ENCODE measurements at places on chromosomes 1 and 21.

DNA sequence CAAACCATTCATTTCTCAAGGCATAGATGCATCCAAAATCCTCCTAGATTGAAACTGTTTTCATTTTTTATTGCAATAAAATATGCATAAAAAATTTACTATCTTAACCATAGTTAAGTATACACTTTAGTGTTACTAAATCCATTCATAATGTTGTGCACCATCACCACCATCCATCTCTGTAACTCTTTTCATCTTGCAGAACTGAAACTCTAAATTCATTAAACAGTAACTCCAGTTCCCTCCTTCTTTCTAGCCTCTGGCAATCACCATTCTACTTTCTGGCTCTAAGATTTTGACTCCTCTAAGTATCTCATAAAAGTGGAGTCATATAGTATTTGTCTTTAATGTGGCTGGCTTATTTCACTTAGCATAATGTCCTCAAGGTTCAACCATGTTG, 236.8 kb downstream of the SMYD3 start:
- DNase-seq: no peak
- no peaks in the 10 kb centered on the region for H3K4me1 ChIP-seq
- H3K4me3 ChIP-seq: no peak overlapping the region
- no peak overlapping the region for H3K27ac ChIP-seq
- no peaks in the 10 kb centered on the region for H3K36me3 ChIP-seq
- H3K27me3 ChIP-seq: no peaks in the 10 kb centered on the region

DNA sequence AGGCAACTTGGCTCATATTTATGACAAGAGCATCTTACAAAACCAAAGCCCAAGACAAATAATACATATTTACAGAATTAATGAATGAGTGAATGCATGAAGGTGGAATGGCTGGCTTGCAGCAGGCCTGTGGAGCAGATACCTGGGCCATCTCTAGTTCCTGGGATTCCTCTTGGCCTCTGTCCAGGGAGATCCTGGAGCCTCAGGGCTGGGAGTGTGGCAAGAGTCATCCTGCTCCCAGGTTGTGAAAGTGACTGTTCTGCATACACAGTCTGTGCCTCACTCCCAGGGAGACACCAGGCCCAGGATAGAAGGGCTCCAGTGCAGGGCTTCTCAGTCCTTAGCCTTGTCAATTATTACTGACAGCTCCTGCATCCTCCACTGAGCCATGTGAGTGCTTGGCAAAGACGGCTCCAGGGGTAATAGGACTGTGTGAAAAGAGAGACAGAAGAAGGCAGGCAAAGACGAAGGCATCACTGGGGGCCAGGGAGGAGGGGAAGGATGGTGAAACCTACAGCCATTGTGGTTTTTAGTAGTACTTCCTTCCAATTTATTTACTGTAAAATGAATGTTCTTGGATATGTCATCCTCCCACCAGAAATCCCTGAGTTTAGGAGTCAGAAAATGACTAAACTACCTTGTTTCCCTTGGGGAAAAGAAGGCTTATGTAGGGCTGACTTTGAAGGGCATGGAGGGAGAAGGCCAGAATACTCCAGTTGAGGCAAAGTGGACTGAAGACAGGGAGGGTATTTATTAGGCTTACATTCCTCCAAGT, 14.3 kb upstream of the KPRP start:
- H3K4me3 ChIP-seq: no peak overlapping the region
- DNase-seq: no peak
- no peak overlapping the region for H3K27ac ChIP-seq
- no peaks in the 10 kb centered on the region for H3K4me1 ChIP-seq

- H3K4me3 ChIP-seq: peak overlapping the region; percentile 12
- H3K27me3 ChIP-seq: no peaks in the 10 kb centered on the region
- DNase-seq: no peak
- peaks cover 82% of the 10 kb centered on the region for H3K4me1 ChIP-seq
Observed at GRCh38 chr1:16151196-16151994, 4.5 kb downstream of the EPHA2 start.

- peak overlapping the region; percentile 18 for H3K27ac ChIP-seq
- no peaks in the 10 kb centered on the region for H3K36me3 ChIP-seq
Observed at GRCh38 chr21:16116798-16117197, 387.0 kb downstream of the USP25 start.

DNA sequence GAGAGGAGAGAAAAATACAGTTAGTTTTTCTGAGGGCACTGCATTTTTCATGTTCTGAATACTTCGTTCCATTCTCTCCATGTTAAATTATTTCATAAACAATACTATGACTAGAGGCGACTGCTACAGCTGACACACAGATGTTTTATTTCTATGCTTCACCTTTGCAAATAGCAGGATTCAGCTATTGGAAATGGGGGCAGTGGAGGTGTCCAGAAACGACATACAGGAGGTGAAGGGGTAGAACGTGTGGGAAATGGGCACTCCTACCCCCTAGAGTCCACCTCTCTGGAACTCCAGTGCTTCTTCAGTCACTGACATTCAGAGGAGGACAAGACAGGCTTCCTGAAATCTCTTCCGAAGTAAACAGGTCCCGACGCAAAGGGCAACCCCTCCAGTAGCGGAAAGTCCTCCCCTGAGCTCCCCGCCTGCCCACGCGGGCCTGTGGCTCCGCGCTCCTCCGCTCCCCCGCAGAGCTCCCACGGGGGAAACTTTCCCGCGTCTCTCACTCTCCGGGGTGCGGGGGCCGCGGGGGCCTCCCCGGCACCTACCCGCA, 480 bp downstream of the DPYD start:
- H3K27ac ChIP-seq: peak overlapping the region; percentile 93
- no peaks in the 10 kb centered on the region for H3K36me3 ChIP-seq
- no peaks in the 10 kb centered on the region for H3K27me3 ChIP-seq
- peaks cover 21% of the 10 kb centered on the region for H3K4me1 ChIP-seq
- peak overlapping the region; percentile 90 for H3K4me3 ChIP-seq
- DNase-seq: no peak

DNA sequence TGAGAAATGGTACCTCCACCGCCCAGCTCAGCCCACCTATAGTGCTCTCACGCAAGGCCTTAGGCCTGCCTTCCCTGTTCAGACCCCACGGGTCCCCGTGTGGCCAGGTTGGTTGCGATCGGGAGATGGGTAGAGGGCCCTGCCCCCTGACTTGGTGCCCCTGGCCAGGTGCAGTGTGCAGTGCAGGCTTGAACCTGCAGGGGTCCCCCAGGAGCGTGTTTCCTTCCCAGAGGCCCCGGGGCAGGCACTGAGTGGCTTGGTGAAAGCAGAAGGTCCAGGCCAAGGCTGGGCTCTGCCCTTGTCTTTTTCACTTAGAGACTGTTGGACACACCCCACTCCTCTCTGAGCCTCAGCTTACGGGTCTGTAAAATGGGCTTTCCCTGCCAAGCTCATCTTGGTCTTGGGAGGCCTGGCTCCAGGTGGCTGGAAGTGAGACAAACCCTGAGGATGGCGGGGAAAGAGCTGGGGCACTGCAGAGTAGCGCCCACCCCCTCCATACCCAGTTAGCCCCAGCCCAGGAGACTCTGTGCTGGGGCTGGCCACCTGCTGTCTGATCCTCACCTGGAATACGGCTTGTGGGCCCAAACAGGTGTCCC, 9.3 kb upstream of the HES5 start:
- H3K4me3 ChIP-seq: no peak overlapping the region
- no peak for DNase-seq
- peaks cover 48% of the 10 kb centered on the region for H3K4me1 ChIP-seq
- H3K27ac ChIP-seq: no peak overlapping the region
- no peaks in the 10 kb centered on the region for H3K36me3 ChIP-seq

- DNase-seq: no peak
- H3K27ac ChIP-seq: no peak overlapping the region
- H3K27me3 ChIP-seq: peaks cover 3% of the 10 kb centered on the region
- no peaks in the 10 kb centered on the region for H3K36me3 ChIP-seq
- H3K4me3 ChIP-seq: no peak overlapping the region
Observed at GRCh38 chr1:90201467-90202358, 206.8 kb downstream of the ZNF326 start.

DNA sequence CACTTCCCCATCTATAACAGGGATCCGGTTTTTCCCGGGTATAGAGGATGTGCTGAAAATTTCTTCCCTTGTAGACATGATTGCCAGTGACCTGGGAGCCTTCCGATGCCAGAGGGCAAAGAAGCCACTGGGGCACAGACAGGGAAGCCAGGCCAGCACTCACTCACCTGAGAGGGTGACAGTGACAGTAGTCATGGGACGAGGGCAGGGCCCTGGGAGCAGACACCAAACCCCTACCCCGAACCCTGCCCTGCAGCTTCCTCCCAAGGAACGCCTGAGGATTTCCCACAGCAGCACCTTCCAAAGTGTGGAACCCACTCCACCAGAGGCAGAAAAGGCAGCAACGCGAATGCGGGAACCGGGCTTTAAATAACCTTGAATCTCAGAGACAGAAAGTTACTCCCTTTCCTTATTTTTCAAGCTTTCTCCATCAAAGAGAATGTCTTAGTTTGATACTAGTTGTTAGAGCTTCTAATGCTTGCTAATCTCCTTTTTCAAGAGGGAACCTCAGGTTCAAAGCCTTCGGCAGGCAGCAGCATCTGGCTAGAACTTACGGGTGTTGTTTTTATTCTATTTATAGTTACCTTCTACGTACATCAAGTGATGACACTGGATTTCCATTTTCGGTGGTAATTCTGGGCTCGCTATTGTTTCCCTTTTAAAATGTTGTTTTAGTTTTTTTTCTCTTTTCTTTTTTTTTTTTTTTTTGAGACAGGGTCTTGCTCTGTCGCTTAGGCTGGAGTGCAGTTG, 2.8 kb downstream of the DDOST start:
- peaks cover 26% of the 10 kb centered on the region for H3K4me1 ChIP-seq
- H3K4me3 ChIP-seq: no peak overlapping the region
- H3K27ac ChIP-seq: no peak overlapping the region
- peaks cover 49% of the 10 kb centered on the region for H3K36me3 ChIP-seq
- no peak for DNase-seq
- no peaks in the 10 kb centered on the region for H3K27me3 ChIP-seq

DNA sequence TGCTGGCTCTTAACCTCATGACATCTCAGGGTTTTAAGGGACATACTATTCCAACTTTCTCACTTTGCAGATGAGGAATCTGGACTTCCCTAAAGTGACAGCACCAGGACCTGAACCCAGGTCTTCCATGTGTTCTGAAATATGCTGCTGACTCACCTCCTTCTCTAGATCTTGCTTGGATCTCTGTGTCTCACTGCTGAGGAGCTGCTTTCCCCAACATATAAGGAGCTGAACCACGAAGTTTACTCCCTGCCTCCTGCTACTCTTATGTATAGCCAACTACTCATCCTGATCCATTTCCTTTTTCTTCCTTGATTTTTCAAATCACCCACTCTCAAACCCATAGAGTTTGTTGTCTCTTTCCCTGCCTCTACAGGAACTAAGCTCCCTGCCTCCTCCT, 38.2 kb downstream of the ALG14 start:
- H3K27me3 ChIP-seq: no peaks in the 10 kb centered on the region
- H3K36me3 ChIP-seq: no peaks in the 10 kb centered on the region
- no peak overlapping the region for H3K27ac ChIP-seq
- no peak for DNase-seq
- no peaks in the 10 kb centered on the region for H3K4me1 ChIP-seq

- peaks cover 6% of the 10 kb centered on the region for H3K4me1 ChIP-seq
- no peak for DNase-seq
- H3K36me3 ChIP-seq: no peaks in the 10 kb centered on the region
- peaks cover 3% of the 10 kb centered on the region for H3K27me3 ChIP-seq
- no peak overlapping the region for H3K27ac ChIP-seq
Observed at GRCh38 chr1:76068953-76069561, 5.5 kb upstream of the ST6GALNAC3 start.

- no peak overlapping the region for H3K4me3 ChIP-seq
- H3K27ac ChIP-seq: no peak overlapping the region
- peaks cover 11% of the 10 kb centered on the region for H3K27me3 ChIP-seq
- H3K4me1 ChIP-seq: no peaks in the 10 kb centered on the region
Observed at GRCh38 chr1:33547576-33547975, 75.1 kb downstream of the ZSCAN20 start.

DNA sequence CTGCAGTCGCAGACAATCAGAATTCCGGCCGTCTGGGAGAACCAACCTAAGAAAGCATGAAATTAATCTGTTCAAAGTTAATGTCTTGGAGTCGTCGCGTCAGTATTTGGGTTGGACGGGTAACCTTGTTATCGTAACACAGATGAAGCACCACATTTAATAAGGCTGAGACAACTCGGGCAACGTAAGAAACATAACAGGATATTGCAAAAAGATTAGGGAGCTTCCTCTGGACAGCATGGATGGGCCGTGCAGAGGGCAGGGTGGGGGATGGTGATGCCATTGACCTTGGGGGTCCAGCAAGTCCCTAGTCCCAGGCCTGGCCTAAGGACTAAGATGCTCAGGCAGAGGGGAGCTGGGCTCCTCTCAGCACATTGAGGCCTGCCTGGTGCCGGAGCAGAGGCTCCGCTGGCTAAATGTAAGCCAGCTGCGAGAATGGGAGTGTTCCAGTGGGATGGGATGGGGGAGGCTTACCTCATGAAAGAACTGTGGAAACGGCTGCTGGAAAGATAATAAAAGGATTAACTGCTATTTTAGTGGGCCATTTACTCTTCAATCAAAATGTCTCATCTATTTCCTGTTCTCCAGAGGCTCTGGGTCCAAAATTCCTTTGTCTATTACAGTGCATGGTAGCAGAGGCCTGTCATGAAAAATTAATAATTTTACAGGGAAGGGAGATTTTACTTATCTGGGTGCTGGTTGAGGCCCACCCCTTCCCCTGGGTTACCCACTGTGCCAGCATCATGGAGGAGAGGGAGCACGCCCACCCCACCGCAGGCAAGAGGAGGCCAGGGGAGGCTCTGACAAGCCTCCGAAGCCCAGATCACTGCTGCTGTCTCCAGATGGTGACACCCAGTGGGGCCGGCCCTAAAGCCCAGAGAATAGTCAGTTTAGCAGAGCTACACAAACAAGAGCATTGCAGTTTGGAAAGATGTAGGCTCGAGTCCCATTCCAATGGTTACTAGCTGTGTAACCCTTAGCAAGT, 131.6 kb downstream of the DMRTB1 start:
- H3K36me3 ChIP-seq: no peaks in the 10 kb centered on the region
- H3K4me1 ChIP-seq: peaks cover 9% of the 10 kb centered on the region
- DNase-seq: peak; percentile 74

GRCh38 chr1:48931506-48932192, 155.0 kb upstream of the BEND5 start:
- H3K36me3 ChIP-seq: no peaks in the 10 kb centered on the region

GRCh38 chr1:92211166-92211565, 6.5 kb upstream of the C1orf146 start:
- no peaks in the 10 kb centered on the region for H3K36me3 ChIP-seq
- H3K4me3 ChIP-seq: no peak overlapping the region
- no peak for DNase-seq
- no peaks in the 10 kb centered on the region for H3K27me3 ChIP-seq
